ENCODE measurements at places on chromosomes 1 and 21.
A peak's percentile ranks its signal among the peaks of the same experiment; 100 is the strongest.

DNA sequence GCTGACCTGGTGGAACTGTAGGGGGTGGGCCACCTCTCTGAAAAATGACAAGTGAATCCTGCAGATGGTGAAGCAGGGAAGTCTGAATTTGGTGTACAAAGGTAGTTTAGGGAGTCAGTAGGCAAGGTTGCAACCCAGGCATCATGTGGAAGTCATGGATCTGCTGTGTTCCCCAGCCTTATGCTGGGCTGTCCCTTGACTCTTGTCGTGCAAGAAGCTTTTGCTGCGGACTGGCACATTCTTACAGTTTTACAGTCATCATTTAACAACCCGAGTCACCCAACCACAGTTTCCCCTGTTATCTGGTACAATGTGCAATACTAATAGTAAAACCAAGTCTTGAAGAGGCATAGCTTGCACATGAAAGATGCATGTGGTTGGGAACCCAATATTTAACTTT is 13.2 kb downstream of the RHOU start:
- DNase-seq, result no peak

DNA sequence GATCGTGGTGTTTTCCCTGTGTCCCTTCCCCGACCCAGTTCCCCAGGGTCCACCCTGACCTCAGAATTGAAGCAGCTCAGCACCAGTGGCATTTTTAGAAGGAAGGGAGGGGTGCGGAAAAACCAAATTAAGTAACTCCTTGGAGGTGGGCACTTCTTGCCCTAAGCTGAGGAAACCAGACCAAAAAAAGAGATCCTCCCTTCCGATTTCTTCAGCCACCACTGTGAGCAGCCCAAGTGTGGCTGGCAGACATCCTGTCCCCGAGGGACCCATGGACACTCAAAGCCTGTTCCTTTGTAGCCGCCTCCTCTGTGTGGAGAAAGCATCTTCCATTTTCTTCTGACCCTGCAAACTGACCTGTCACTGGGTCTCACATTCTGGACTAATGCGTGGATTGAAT is 31.3 kb downstream of the KIRREL1 start:
- DNase-seq, result no peak

DNA sequence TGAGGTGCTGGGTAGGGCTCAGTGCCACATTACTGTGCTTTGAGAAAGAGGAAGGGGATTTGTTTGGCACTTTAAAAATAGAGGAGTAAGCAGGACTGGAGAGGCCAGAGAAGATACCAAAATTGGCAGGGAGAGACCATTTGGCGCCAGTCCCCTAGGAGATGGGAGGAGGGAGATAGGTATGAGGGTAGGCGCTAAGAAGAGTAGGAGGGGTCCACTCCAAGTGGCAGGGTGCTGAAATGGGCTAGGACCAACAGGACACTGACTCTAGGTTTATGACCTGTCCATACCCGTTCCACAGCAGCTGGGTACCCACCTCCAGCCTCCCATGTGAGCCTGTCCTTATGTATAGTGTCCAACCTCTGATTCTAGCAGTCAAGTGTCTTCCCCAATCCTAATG is 1.0 kb upstream of the CRTC2 start:
- no peak for DNase-seq

GRCh38 chr21:37437376-37438080 is 71.0 kb downstream of the DYRK1A start:
- no peak for DNase-seq

GRCh38 chr1:35178874-35179380 is 14.0 kb downstream of the SFPQ start:
- no peak for DNase-seq

DNA sequence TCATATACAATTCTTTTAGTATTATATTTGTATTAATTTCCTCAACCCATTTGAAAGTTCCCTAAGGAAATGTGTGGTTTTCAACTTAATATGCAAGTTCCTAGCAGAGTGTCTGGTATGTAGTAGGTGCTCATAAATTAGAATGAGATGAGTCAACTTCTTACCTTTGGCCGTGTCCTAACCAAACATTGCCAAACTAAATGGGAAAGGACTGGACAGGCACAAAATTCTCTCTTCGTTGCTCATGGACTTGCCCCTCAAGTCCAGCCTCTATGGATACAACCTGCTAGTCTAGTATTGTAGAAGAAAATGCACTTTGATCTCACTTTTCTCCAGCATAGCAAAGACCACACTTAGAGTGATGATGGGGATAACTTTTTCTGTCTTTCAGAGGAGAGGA is 11.6 kb upstream of the MRPS14 start:
- no peak for DNase-seq

DNA sequence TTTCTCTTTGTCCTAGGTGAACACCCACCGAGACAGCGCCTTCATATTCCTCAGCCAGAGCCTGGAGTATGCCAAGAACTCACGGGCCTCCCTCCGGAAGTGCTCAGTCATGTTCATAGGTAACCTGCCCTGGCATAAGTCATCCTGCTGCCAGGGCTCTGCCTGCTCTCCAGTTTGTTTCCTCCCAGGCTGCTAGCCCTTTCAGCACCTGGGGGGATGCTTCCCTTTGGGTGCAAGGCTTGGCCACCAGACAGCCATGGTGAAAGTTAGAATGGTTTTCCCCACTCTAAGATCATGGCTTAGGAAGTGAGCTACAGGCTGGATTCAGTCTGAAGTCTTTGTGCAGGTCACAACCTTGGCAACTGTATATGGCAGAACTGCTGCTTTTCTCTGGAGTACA is 9.2 kb upstream of the TTC4 start:
- DNase-seq, result no peak

DNA sequence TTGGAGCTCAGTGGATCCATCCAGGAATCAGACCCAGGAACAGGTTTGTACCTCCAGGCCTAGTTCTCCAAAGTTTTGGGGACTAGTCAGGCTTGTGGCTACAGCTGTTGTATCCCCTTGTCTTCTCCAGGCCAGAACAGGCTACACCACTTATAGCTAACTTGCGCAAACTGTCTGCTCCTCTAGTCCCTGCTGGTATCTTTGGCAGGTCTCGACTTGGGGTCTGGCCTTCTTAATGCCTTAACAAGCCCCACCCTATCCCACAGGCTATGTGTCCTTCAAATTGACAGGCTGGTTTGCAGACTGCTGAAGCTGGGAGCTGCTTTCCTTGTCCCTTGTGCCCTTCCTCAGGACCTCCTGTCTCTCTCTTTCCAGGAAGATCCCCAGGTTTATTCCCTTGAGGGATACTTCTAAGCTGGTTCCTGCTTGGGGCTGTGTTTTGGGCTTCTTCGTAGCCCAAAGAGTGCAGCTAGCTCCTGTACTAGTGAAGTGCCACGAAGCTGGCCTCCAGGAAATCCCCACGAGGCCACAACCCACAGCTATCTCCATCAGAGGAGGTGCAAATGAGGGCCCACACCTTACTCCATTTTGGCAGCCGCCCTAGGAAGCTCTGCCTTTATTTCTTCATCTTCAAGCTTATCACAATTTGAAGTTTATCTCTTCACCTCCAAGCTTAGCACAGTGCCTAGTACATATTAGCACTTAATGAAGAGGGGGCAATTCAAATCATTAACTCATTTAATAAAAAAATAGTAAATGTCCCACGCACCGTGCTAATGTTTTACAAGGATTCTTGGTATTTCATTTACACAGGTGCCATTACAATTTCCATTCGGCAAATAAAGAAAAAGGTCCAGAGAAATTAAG is 683 bp upstream of the DMAP1 start:
- no peak for DNase-seq

DNA sequence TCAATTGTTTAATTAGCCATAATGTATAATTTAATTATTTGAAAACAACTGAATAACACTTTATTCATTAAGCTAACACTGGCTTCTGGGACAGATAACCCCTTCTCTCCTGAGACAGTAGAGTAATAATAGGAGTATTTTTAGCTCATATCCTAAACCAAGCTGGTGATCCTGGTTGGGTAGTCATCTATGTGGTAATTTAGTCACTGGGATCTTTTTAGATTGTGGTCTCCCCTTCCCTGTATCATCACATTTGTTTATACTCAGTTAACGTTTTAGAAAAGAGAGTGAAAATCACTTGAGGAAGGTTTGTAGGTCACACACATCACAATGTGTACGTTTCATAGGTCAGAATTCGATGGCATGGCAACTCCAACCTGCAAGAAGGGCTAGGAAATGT is 1356.6 kb upstream of the ADGRL2 start:
- no peak for DNase-seq

- no peak for DNase-seq
These were observed 736.7 kb upstream of the PTBP2 start for GRCh38 chr1:95984798-95985374.

DNA sequence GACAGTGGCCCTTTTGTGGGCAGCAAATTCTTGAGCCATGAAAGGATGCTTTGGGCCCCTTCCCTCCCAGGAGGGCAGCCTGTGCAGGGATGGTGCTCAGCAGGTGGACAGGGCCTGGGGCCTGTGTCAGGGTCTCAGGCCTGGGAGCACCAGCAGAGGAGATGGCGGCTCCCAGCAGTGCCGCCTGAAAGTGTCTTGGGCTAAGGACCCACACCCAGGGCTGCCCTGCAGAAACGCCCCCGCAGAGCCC is 23.9 kb downstream of the FTCD start:
- no peak for DNase-seq

DNA sequence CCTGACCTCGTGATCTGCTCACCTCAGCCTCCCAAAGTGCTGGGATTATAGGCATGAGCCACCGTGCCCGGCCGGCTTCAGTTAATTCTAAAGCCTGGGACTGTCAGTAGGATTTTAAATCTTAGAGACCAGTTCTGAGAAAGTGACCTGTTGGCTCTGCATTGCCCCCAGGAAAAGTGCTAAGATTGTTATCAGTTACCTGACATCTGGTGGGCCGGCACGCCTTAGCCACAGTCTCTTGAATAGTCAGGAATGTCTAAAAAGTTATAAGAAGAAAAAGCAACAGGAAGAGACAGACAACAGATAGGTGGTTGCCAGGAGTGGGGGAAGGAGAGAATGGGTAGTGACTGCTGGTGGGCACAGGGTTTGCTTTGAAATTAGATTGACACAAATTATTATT is 35.1 kb downstream of the RABGAP1L start:
- DNase-seq, result no peak

GRCh38 chr1:221766210-221766609 is 24.3 kb upstream of the DUSP10 start:
- DNase-seq, result peak; percentile 53

DNA sequence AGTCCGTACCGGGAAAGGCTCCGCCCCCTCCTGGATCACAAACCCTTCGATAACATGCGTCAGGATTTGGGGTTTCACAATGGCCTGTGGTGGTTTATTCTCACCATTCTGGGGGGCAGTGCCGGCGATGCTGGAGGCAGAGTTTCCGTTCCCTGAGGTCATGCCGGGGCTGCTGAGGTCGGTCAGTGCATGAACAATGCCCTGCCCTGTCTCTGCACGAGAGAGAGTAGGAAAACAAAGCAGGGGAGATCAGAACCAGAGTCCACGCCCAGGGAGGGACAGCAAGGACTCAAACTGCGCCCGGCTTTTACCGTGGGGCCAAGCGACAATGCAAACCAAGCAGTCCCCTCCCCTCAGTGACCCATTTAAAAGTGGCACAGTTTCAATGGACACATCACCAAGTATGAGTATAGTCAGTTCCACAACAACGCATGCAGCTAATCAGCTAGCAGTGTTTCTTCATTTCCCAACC is 13.2 kb upstream of the A3GALT2 start:
- DNase-seq, result no peak

DNA sequence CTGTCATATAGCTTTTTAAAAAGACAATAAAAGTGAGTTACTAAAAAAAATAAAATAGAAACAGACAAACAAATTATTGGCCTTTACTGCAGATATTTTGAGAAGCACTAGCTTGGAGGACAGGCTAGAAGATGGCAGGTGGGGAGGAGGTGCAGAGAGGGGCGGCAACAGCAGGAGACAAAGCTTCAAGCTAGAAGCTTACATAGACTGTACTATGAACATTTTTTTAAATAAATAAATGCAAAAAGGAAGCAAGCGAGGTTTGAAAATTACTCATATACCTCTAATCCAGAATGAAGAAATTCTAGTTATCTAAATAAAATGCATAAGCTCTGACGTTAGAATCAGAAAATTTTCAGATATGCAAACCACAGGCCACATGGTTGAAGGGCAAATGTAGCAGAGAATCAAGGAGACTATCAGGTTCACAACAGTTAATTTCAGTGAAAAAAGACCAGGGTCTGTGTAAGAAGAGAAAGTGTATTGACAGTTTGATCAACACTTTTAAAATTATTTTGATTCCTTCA is 54.9 kb downstream of the NRIP1 start:
- DNase-seq, result no peak

DNA sequence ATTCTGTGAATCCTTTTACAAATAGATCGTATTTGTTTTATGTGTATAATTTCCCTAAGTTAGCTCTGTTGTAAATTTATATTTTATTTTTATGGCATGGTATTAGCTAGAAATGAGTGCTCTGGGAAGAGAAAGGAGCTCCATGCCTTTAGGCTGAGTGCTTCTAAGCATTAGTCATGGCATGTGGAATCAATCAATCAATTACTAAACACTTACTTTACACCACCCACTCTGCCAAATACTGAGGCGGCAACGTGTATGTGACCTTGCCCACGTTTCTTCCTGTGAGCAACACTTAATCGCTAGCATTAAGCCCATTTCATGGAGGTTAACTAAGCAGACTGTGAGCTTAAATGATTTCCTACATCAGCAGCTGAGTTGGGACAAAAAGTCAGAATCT is 7.2 kb upstream of the BECN2 start:
- peak; percentile 59 for DNase-seq

DNA sequence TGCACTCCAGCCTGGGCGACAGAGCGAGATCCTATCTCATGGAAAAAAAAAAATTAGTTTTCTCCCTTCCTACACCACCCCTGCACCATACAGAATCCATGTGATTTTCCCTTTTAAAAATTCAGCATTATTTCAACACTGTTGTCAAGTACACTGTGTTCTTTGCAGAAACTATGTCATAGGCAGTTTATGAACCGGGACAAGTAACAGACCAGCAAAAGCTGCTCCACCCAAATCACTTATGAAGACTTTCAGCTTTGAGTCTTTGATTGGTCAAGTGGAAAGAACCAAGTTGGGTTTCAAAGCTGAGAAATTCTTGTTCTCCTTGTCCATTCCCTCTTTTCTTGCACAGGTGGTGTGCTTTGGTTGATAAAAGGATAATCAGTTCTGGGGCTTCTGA is 173.0 kb downstream of the CDC7 start:
- peak; percentile 71 for DNase-seq

DNA sequence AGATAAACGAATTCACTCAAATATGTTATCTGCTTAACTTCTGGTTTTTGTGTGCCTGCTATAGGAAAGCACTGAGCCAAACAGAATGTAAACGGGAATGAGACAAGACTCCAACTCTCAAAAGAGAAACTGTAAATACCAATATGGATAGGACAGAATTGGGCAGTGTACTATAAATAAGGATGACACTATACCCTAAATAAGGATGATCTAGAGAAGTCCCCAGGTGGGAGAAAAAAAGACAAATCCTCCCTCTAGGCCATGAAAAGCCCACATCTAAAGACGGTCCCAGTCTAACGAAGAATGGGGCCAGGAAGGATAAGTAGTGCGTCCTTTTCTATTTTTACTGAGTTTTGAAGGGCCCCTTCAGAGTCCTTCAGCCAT is 1.5 kb upstream of the GABPB2 start:
- no peak for DNase-seq

DNA sequence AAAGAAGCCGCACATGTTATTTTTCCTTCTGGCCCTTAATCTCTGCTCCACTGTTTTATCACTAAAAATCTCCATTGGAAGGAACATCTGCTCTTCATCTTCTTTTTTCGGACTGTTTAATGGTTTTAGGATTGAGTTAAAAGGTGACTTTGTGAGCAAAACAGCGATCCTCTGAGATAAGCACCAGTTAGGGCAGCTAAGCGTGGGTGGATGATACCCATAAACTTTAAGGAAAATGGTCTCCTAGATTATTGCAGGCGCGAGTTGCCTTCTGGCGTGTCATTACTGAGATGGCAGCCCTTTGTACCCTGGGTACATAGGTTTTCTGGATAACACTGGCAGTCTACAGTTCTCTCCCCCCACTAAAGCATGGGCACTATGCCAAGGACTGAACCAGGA is 44.0 kb upstream of the HMGB4 start:
- no peak for DNase-seq

All from skeletal muscle cell (primary cell).